Sciatic nerve (tissue), 2 donors: ENCODE measurements at places on chromosomes 3 and 15. TPM values are rescaled to one million over a fixed set of nuclear protein-coding genes. Genes with fewer than 3 reads are reported as not detected.

DNA sequence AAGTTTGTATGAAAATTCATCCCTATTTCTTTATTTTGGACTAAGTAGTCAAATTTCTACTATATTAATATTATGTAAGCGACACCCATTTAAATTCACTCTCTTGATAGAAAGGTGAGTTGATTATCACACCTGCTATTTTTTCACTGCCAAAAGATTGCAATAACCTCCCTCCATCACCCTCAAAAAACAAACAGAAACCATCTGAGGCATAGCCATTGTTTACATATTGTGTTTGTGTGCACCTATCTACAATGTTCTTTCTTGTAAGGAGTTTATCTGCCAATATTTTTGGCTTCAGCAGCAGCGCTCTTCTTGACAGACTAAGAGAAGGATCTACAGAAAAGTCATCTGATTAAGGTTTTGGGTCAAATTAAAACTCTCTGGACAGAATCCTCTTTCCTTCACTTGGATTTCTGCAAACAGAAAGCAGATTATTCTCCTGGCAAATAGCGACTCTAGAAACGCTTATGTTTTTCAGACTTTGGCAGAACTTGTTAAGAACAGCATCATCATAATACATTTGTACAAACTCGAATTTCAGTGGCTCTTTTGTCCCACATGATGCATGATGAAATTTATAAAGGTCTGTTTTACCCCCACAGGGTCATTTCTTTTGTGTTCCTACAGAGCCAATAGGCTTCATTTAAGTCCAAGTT is 48.6 kb downstream of the KCNMB2 start:
- no peak for DNase-seq

GRCh38 chr3:149353581-149354184 is 20.2 kb upstream of the TM4SF18 start:
- no peak for DNase-seq

DNA sequence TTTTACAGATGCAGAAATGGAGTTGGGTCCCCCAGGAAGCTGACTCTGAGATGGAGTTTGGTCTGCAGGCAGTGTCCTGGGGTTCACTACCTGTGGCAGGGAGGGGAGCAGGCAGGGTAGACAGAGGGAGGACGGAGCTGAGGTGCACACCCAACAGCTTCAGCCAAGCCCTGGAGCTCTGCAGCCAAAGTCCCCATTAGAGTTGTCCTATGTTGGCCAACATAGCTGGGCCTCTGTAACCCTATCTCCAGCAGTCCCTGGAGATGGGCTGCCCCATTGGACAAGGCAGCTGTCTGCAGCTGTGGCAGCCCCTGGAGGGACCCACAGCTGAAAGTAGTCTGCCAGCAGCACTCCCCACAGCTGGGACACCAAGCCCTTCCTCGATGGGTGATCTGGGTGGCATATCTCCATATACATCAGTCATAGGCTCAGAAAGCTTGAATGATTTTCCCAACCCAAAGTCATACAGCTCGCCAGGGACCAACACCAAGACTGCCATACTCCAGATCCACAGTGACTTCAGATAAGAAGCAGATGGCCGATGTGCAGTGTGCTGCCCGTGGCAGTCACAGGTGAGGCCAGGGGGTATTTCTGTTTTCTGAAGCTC is 31.9 kb downstream of the STARD5 start:
- peak; percentile 41 for DNase-seq

- DNase-seq = no peak
Measured at GRCh38 chr15:65833501-65834205, 35.6 kb upstream of the RAB11A start.

DNA sequence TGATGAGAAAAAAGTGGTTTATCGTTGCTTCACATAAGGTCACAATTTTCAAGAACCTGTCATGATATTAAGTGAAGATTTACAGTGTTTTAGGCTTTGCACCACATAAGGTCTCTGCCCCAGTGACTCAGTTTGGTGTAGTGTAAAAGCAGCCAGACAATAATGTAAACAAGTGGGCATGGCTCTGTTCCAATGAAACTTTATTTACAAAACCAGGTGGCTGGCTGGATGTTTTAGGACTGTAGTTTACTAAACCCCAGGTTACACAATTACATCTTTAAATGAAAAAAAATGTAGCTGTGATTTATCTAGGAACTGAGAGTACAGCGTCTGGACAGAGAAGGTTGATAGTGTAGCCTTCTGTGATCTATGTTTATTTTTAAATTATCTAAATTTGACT is 9.7 kb upstream of the FBXL22 start:
- DNase-seq = no peak

GRCh38 chr3:104849070-104849469 is 517.6 kb upstream of the ALCAM start:
- no peak for DNase-seq

THUMPD3 gene
- total RNA-seq = 32.2 TPM
